ENCODE measurements at places on chromosomes 12 and 14.

GRCh38 chr14:59318908-59319307 lies 130.4 kb downstream of the DAAM1 start:
- peak; percentile 2 for DNase-seq

DNA sequence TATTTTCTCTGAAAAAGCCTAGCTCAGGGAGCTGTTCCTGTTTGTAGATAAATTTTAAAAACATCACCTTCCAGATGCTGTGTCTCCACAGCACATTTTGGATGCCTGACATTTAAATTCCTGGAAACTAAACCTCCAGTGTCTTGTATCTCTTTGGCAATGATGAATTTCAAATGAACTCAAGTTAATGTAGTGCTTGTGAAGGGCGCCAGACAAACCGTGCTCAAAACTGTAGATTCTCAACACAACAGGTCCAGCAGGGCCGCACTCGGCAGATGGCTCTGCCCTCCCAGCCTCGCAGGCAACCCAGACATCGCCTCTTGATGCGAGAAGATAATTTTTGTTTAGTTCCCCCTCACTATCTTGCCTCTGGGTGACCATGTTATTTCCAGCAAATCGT lies 432.9 kb downstream of the VRK1 start:
- peak; percentile 67 for DNase-seq

DNA sequence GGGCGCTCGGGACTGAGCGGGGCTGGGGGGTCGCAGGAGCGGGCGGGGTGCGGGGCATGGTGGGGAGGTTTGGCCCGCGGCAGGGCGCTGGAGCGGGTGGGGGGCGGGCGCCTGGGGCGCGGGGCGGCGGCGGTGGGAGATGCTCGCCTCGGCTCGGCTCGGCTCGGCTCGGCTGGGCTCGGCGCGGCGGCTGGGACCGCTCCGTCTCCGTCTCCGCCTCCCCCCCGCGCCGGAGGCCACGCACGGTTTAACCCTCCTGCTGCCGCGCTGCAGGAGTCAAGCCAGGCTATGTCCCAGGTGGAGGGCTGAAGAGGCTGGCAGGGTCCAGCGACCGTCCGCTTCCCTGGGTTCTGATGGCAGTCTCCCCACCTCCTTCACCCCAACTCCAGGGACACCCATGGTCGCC lies at the start of gene PIANP:
TSS of gene PIANP (minus strand) at position 170 of the 406 bp plus-strand sequence. CDS start 2,754 bp downstream, outside the sequence.
- peak; percentile 65 for DNase-seq

GRCh38 chr12:59357811-59358210 lies 238.0 kb upstream of the SLC16A7 start:
- DNase-seq = no peak

DNA sequence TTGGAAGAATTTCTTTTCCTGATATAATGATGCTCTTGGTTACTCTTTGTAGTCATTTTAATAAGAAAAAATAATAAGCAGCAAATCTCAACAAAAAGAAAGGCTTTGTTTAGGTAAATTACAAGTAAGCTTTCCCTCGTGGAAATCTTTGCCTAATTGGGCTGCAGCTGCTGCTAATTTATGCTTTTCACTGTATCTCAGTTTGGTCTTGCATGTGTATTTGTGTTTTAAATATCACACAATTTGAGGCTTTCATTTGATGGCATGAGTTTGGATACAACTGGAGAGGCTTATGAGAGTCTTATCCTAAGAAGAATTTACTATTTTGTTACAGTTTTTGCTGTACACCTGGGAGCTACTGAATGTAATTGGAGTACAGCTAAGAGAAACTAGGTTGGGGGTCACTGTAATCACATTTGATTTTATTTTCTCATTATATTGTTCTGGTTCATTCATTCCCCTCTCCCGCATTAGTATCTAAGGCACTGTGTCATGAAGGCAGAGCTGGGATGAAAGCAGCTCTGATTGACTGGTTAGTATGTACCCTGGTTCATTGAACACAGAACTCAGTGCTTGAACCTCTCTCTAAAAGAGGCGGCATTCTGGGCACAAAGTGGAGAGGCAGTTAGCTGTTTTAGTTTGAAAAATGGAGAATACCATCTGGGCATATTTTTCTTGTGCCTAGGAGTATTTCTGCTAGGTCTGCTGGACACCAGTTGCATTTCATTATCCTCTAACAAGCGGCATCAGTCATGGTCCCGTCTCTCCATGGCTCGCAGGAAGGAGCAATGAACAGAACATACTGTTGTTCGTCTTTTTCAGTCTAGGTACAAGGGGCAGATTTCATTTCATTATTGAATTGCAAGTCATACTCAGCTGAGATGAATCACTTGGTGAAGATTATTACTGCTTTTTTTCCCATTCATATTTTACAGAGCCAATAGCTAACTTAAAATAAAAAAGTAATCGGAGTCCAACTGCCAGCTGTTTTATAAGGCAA lies 118.0 kb upstream of the TMEM260 start:
- DNase-seq = no peak

- DNase-seq = peak; percentile 40
Observed at GRCh38 chr14:45201905-45202304, 51.1 kb downstream of the MIS18BP1 start.

GRCh38 chr12:120818416-120818815 lies 85.7 kb downstream of the SPPL3 start:
- DNase-seq = no peak

Measured in NCI-H82 (cell line).